CD4-positive, alpha-beta T cell treated with Interleukin-6 for 4 hours (primary cell): ENCODE measurements at places on chromosomes 16 and 17.

- DNase-seq: no peak
Observed at GRCh38 chr16:9081843-9082242, 9.6 kb upstream of the HAPSTR1 start.

DNA sequence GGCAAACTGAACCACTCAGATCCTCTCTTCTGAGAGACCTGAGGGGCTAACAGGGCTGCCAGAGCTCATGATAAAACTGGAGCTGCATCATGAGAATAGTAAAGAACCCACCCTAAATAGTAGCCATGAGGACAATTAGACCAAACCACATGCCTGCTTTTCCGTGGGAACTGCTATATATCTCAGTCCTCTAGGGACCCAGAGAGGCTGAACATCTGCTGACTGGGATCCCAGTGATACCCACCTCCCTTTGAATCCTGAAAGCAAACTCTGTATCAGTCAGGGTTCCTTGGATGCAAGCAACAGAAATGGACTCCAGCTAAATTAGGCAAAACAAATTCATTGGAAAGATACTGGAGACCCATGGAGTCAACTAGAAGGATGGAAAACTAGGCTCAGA lies 6.5 kb downstream of the MT1X start:
- no peak for DNase-seq

GRCh38 chr16:19228052-19228451 lies 57.5 kb upstream of the CLEC19A start:
- no peak for DNase-seq

DNA sequence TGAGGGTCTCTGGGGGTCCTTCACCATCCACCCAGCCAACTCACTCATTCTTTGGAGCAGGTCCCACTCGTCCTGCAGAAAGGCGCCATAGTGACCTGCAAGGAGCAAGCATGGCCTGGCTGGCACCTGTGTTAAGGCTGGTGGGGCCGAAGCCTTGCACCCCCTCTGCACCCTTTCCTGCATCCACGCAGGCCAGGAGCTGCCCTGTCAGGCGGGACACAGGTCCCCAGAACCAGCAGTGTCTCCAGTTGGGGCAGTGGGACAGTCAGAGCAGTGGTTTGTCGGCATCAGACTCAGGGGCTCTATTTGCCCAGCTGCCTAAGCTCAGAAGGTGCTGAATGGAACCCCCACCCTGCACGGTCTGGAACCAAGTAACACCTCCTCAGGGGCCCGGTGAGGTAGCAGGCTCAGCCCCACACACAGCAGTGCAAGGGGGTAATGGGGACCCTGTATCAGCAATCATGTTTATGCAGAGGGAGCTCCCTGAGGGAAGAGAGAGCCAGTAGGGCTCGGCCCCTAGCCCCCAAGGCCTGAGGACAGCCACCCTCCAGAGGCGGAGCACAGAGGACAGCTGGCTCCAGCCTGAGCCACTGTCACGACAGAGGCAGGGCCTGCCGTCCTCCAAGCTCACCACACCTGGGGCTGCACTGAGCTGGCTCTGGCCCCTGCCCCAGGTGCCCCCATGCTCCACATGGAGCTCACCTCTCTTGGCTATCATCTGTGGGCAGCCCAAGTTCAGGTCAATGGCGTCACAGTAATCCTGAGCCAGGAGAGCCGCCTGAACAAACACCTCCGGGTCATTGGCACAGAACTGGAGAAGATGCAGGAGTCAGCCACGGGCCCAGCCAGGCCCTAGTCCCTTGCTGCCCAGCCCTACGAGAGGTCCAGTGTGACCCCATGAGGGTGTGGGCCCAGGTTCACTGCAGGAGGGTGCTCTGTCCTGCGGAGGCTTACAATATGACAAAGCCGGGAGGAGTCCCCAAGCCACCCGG lies 1.9 kb downstream of the DUS1L start:
- no peak for DNase-seq

GRCh38 chr16:57736419-57737351 lies 1.1 kb downstream of the KATNB1 start:
- DNase-seq: peak; percentile 66

- no peak for DNase-seq
Observed at GRCh38 chr17:14341866-14342265, 41.0 kb downstream of the HS3ST3B1 start.

DNA sequence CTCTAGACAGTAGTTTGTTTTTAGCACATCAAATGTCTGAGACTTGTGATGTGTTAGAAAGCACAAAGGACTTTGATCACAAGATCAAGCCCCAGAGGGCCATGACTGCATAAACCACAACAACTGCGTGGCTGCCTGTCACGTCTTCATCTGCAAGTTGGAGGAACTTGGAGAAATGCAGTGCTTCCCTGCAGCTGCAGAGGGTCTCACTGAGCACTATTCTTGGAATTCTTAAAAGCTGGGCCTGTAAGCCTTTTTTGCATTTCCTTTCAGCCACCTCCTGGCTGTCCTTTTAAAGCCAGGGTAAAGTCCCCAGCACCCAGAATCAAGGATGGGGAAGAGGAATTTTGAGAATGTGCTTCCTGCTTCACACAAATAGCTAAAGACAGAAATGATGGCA lies 431.3 kb downstream of the MAF start:
- no peak for DNase-seq

DNA sequence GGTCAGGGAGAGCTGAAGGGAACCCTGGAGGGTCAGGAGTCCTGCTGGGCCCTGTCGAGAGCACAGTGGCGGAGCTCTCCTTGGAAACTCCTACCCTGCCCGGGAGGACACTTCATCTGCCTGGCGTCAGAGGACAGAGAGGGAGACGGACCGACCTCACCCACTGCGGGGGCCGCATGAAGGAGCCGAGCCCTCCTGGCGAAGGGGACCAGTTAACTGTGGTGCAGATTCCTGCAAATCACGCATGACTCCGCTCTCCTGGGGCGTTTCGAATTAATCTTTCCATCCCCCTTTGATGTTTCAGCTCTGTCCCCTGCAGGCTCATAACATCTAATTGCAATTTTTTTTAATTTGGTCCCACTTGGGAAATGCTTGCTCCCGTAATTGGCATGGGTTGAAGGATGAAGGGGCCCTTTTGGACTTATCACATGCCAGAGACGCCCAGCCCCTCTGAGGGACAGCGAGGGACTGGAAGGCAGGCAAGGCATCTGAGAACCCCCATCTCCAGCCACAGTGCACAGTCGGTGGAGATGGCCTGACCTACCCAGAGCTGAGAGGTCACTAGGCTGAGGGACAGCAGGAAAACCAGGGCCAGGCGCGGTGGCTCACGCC lies 26.5 kb downstream of the RPH3AL start:
- DNase-seq: no peak

- DNase-seq: no peak
Observed at GRCh38 chr17:49854126-49854525, 6.3 kb upstream of the TAC4 start.

DNA sequence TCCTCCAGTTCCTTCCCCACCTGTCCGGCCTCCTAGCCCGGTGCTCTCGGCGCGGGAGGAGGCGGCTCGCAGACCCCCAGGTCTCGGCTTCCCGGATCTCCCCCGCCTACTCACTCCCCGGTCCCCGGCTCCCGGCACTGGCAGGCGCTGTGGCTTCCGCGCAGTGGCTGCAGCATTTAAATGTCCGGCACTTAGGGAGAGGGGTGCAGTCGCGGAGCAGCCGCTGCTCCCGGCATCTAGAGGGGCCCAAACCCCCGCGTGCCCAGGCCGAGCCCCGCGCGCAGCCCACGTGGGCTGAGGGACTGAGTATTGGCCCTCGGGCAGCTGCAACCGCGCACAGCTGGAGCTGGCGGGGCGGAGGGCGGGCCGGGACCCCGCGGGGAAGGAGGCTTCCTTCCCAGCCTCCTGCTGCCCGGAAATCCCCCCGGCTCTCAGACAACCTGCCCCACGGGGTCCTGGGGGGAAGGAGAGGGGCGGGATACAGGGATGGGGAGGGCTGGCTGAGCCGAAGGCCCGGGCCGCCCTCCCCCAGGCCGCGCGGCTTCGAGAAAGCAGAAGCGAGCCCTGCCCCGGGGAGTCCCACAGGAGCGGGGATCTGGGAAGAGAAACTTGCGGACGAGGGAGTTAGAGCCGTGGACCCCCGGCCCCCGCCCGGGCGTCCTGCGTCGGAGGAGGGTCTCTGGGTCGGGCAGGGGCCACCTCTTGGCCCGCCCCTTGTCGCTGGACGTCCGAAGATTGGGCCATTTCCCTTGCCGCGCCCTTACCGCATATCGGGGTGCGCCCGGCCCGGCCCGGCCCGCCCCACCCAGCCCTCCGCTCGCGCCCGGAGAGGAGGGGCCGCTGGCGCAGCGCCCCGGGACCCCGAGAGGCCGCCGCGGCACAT lies at the start of gene MMP25:
Gene MMP25 (plus strand): TSS at position 804 of the 883 bp plus-strand sequence. CDS start 357 bp downstream, outside the sequence.
- no peak for DNase-seq

DNA sequence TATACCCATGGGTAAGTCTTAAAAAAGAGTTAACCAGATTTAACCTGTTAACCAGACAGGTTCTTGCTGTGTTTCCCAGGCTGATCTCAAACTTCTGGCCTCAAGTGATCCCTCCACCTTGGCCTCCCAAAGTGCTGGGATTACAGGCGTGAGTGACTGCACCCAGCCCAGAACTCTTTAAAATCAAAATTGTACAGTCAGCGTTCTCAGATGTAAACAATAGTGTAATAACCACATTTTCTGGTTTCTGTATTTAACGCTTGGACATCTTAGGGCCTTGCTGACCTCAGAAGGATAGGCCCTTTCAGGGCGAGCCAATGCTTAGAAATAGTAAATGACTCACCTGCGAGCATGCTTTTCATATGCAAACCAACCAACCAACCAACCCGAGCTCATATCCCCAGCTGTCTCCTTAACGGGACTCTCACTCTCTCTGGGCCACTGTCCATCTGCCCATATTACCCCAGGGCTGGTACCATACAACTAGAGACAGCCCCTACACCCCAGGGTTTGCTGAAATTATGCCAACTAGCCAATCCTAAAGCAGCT lies 415.0 kb upstream of the XYLT1 start:
- no peak for DNase-seq

- no peak for DNase-seq
Observed at GRCh38 chr17:67400193-67400592, 23.1 kb downstream of the PITPNC1 start.

- no peak for DNase-seq
Observed at GRCh38 chr16:8138666-8139065, 451.6 kb downstream of the TMEM114 start.

DNA sequence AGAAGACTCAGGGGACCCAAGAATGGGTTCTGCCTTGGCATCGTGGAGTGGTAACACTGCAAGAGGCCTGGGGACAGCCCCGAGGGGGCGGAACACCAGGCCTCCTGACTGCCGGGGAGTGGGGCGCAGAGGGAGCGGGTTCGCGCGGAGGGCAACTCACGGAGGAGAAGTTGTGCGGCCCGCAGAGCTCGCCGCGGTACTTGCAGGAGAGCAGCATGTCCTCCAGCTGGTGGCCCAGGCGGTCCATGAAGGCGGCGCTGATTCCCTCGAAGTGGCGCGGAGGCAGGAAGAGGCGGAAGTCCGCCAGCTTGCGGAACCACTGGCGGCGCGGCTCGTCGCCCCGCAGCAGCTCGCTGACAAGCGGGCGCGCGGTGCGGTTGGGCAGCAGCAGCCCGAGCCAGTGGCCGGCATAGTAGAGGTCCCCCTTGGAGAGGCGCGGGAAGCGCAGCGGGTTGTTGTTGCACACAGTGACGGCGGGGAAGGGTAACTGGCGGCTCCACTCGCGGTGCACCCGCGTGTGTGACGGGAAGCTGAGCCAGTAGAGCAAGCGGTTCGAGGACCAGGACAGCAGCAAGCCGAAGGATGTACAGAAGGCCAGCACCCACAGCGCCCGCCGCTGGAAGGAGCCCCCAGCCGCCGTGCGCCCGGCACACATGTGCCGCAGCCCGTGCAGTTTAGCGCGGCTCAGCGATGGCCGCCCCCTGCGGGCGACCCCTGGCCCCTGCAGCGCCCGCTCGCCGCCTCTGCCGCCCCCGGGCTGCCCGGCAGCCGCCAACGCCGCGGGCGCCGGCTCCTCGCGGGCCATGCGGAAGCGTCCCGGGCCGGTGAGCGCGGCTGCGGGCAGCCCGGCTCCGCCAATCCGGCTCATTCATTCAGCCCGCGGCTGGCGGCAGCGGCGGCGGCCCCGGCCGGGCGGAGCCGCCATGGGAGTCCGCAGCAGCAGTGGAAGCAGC lies 1.6 kb downstream of the ASIC2 start:
- no peak for DNase-seq

- DNase-seq: no peak
Observed at GRCh38 chr16:52293204-52293603, 253.7 kb downstream of the TOX3 start.

DNA sequence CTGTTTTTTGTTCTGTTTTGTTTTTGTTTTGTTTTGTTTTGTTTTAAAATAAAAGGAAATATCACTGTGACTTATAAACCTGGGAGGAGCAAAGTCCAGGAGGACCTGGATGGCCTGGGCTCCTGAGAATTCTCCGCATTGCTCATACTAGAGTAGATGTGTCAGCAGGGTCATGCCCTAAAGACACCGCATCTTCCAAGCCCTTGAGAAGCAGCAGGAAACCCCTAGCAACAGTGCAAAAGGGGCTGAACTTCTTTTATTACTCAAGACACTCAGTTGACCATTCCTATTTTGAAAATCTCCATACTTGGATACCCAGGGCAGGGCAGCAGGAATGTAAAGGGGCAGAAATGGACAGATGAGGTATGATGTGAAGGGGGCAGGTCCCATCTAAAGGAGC lies 51.8 kb downstream of the SYT17 start:
- no peak for DNase-seq

GRCh38 chr16:25110387-25110947 lies 1.1 kb upstream of the LCMT1 start:
- no peak for DNase-seq

- DNase-seq: no peak
Observed at GRCh38 chr17:44607836-44608690, 48.2 kb upstream of the MEIOC start.

DNA sequence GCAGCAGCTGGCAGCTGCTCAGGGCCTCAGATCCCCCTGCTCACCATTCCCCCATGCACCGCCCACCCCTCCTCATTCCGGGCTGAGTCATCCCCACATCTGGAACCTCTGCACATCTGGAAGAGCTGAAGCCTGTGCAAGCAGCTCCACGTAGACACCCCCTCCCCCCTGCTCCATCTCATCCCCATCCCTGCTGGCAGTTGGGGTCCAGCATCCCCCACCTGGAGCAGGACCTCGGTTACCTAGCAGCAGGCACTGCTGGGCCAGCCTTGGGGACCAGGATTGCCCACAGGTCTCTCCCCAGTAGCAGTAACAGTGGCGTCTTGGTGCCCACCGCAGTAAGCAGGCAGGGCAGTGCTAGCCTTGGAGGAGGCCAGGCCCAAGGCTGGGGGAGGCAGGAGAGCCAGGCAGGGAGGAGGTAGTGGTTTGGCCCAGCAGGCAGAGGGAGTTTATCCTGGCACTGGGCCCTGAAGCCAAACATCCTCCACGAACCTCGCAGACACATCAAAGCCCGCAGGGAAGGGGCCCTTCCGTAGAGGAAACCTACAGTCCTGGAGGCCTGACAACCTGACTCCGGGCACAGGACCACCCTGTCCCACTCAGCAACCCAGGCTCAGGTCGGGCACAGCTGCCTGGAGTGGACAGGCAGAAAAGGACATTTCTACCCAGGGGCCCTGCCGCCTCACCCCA lies 7.7 kb upstream of the TMEM92 start:
- DNase-seq: no peak
